Amniotic stem cell (primary cell): ENCODE measurements at places on chromosomes 5 and 9.

DNA sequence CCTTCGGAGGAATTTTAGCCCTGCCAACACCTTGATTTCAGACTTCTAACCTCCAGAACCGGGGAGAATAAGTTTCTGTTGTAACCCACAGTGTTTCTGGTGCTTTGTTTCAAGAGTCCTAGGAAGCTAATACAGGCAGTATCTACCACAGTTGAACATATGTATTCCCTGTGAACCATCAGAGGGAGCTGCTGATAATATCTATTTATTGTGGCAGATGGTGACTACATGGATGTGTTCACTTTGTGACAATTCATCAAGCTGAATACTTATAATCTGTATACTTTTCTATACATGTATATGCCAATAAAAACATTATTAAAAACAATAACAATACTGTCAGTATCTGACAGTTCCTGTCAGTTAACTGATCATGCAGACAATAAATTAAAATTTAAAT lies 137.2 kb upstream of the GNA14 start:
- DNase-seq = no peak

GRCh38 chr5:148909040-148909439 lies 82.6 kb downstream of the ADRB2 start:
- DNase-seq = peak; percentile 49

GRCh38 chr9:116055536-116055935 lies 98.1 kb upstream of the PAPPA start:
- no peak for DNase-seq

DNA sequence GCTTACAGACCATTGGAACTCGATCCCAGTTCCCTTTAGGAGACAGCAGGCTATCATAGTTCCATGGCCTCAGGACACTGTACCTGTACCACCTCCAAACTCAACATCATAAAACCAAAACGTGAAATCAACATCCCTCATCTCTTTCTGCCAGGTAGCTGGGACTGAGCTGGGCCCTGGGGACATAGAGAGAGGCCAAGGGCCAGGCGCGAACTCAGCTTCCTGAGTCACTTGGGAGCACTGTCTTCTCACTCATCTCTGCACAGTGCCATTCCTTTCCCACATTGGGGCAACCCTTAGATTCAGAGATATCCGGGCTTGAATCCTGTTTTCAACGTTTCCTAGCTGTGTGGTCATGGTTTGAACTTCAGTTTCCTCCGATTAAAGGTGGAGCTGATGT lies 12.2 kb downstream of the DAB2IP start:
- DNase-seq = no peak

DNA sequence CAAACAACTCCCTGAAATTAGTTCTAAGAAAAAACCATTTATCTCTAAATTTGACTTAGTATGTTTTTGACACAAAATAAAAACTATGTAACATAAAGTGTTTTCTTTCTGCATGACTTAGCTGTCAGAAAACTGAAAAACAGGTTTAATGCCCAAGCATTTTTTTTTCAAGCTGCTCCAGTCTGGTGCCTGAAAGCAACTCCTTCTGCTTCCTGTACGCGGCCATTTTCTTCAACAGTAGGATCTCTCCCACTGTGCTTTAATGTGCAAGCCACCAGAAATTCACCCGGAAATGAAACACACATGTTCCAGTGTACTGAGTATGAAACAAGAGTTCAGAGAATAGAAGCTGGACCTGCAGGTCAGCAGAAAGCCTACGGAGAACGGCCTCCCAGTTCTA lies 161.2 kb downstream of the MED27 start:
- no peak for DNase-seq

- peak; percentile 74 for DNase-seq
Measured at GRCh38 chr9:14314424-14314928, 535 bp upstream of the NFIB start.

GRCh38 chr9:7828334-7828733 lies 28.8 kb upstream of the DMAC1 start:
- no peak for DNase-seq

DNA sequence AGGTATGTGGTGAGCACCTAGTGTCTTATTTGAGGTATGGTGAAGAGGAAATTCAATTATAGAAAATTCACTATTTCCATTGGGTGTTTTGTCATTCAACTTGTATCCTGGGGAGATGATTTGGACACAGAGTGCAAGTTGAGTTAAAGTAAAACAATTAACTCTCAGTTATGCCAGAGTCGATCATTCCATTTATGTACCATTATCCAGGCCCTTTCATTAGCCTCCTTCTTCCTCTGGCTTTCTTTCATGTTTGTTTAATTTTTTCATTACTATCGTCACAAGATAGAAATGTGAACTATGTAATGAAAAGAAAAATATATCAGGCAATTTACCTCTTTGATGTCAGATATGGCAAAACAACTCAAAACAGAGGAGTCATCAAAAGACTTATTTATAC lies 1347.2 kb upstream of the NUDT12 start:
- DNase-seq = no peak

- DNase-seq = no peak
Measured at GRCh38 chr5:124887223-124887622, 140.8 kb upstream of the ZNF608 start.

DNA sequence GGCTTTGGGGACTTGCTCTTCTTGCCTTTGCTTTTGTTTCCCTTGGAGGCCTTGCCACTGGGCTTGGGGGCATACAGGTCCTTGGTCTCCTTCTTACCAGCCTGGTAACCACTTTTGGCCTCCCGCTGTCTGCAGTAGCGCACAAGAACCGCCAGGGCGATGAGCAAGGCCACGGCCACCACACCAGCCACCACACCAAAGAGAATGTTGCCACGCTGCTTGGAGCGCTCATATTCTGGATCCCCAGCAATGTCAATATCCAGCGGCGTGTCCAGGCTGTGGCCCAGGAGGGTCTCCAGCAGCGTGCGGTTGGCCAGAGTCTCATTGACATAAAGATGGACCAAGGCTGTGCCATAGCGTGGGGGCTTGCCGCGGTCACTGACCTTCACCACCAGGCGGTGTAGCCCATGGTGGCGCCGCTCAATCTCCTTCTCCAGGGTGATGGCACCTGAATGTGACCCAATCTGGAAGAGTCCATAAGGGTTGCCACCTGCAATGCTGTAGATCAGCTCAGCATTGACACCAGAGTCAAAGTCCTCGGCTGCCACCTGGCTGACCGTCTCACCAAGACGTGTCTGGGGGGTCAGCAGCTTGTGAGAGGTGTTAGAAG lies 14.5 kb downstream of the PCDH1 start:
- no peak for DNase-seq

DNA sequence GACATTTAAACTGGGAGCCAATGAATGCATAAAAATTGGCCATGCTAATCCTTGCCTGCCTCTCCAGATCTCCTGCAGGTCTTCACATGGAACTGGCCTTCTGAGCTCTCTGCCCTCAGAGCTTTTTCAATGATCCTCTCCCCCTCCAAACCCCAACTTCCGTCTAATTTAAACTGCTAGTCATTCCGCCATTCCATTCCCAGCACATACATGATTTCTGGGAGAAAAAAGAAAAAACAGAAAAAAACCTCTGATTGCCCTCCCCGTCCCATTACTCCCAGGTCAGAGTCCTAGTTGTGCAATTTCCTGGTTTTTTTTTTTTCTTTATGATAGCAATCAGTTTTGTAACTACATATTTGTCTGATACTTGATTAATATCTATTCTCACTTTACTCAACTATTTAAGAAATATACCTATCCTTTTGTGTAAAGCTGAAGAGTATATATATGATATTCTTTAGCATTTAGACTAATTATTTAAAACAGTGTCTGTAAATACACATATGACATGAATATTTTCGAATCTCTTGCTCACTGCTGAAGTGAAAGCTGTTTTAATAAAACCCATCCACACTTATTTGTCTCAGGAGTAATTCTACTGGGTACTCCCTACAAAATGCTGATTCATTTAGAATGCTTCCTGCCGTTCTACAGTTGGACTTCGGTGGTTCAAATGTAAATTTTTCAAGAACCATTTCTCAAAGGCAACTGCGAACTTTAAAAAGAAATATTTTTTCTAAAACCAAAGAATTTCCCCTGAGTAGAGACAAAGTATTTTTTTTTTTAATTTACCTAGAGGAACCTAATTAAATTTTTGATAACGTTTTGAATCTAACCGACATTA lies 1.6 kb downstream of the HINT1 start:
- DNase-seq = no peak

- DNase-seq = no peak
Measured at GRCh38 chr9:19782005-19782404, 6.8 kb downstream of the SLC24A2 start.

DNA sequence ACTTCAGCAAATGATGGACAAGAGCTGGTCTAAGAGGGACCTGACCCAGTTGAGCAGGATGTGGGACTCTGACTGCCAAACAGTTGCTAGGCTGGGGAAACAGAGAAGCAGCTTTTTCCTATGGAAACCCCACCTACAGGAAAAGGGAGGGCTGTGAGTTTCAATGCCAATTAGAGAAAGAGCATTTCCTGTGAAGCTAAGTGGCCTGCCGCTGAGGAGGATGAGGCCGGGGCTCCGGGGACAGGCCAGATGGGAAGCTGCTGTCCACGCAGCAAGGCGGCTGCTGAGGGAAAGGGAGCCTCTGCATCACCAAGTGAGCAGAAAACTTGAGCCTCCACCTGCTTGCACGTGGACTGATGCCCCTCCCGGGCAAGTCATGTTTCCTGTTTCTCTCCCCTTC lies at the start of gene PCDH12:
PCDH12 (minus strand) TSS at position 90 of the 400 bp plus-strand sequence. CDS start 351 bp downstream, outside the sequence.
- no peak for DNase-seq

DNA sequence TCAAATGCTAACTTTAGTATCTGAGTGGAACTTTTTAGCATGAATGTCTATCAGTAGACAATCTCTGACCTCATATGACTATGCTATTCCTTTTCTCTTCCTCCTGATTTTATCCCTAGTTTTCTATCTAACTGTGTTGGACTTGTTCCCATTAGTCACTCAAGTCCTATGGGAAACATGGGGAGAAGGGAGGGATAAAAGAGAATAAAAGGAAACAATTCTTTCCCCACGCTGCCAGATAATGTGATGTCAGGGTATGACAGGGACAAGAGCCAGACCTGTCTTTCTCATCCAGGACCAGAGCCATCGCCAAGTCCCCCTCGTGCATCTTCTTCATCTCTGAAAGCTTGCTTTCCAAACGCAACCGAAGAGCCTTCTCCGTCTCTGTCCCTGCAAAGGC lies 43.9 kb downstream of the CDK5RAP2 start:
- no peak for DNase-seq

- no peak for DNase-seq
Measured at GRCh38 chr9:90020276-90020871, 415.6 kb downstream of the GADD45G start.

DNA sequence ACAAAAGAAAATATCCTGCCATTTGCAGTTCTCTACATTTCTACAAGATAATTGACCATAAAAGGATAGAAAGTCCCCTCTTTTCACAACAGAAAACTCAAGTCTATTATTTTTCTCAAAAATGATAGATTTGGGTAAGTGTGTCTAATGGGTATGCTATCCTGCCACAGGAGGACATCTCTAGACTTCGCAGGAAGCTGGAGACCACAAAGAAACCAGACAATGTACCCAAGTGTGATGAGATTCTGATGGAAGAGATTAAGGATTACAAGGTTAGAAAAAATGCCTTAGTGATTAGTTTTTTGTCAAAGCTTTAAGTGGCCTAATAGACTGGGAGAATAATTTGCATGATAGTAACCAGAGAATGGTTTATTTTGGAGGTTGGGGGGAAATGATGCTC lies 28.1 kb downstream of the RNF20 start:
- no peak for DNase-seq
